ENCODE measurements at places on chromosomes 2 and 18.

DNA sequence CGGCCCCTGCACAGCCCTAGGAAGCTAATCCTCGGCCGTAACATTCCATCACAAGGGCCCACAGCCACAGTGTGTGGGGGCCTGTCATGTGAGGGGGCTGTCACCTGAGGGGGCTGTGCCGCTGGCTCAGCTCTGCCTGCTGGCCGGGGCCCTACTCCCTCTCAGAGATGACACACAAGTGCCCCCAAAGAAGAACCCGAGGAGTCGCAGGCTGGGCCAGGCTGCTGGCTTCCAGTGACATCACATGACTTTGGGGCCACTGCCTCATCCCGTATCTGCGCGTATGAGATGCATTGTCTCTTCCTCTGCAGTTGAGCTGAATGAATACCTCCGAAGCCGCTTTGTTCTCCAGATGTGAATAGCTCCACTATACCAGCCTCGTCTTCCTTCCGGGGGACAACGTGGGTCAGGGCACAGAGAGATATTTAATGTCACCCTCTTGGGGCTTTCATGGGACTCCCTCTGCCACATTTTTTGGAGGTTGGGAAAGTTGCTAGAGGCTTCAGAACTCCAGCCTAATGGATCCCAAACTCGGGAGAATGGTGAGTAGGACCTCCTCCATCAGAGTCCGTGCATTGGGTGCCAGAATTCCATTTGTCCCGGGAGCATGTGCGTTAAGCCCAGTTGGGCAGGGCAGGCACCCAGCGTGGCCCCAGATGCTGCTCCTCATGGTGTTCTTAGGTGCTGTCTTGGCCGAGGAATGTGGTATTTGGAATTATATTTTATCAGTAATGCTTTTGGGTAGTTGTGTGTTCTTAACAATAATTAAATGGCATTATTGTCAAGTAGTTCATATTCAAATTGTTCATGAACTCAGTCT is at the start of gene CNDP1:
Gene CNDP1 (plus strand): TSS at position 351 of the 820 bp plus-strand sequence. CDS start 168 bp downstream, at position 519.
- DNase-seq, result no peak

- no peak for DNase-seq
These were observed 1029.9 kb upstream of the ACVR2A start for GRCh38 chr2:146814971-146815370.

DNA sequence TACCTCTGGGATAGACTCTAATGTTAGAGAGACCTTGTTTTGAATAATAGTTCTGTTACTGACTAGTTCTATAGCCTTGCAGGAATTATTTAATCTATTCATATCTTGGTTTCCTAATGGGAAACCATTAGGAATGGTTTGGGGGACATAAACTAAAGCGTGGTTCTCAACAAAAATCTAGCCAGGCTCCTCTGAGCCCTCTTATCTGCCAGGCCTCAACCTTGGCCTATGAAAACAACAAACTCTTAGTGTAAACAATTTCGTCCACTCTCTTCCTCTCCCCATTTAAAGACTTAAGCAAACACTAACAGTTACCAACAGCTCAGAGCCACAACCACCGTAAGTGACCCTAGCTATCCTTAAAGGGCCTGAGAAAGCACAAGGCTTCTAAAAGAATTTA is 10.6 kb upstream of the NBAS start:
- no peak for DNase-seq

DNA sequence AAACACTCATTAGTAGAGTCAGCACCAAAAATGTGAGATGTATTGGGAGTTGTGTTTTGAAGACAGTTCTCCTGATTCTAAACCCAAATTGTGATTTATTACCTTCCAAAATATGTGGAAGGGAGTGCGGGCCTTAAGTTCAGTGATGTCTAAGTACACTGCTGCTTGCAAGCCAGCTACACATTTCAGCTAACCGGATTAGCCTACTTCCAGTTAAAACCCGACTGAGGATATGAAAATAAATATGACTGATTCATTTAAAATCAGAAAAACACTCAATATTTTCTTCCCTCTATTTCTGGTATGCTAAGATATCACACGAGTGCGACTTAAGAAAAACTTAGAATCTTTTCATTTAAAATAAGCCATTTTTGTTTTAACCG is 907 bp downstream of the FHL2 start:
- no peak for DNase-seq

- DNase-seq, result no peak
These were observed 162.1 kb upstream of the TTC39C start for GRCh38 chr18:23852236-23853045.

DNA sequence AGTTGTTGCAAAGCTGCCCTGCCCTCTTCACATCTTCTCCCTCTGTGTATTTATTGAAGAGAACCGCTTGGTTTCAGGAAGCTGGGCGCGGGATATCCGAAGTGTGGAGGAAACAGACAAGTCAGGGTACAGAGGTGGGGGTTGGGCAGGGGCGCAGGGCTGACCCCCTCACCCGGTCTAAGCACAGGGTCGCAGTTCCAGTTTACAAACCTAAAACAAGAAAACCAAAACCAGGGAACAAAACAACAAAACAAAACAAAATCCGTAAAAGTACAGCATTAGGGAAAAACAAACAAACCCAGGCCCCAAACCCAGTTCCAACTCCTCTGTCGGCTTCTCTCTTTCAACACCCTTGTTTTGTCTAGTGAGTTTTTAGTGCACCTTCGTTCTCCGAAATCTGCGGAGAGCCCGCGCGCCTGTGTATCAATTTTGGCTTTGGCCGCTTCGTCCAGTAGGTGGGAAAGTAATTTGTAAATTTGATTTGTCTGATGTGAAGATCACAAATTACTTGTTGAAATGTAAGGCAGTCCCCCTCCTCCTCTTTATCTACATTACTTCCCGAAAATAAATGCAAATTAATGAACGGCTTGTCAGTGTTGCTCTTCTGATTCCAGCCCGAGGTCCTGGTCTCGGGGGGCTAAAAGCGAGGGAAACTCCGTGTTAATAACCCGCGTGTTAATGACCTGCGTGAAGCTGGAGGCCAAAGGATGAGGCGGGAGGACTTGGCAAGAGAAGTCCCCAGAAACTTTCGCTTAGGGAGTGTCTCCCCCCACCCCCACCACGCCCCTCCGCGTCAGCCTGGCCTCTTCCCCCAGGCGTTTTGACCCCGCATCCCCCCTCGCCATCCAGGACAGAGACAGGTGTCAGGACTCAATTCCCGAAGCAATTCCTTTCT is 6.9 kb downstream of the OTX1 start:
- DNase-seq, result no peak

DNA sequence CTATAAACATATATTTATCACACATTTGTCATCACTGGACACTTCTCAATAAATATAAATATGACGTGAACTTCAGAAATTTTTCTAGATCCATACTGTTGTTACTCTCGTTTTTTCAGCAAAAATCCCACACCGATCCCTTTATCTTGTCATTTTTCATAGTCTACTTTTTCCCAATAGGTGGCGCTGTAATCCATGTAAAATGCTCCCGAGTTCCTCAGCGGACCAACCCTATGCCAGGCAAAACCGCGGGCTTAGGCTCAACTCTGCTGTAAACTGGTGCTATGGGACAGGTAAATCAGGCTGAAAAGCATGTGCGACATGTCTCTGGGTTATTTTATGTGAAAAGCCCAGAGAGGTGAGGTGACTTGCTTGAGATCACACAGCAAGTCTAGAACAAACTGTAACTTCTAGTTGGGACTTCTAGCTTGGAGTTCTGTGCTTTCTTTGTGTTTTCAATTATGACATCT is 104.0 kb downstream of the COBLL1 start:
- DNase-seq, result no peak

DNA sequence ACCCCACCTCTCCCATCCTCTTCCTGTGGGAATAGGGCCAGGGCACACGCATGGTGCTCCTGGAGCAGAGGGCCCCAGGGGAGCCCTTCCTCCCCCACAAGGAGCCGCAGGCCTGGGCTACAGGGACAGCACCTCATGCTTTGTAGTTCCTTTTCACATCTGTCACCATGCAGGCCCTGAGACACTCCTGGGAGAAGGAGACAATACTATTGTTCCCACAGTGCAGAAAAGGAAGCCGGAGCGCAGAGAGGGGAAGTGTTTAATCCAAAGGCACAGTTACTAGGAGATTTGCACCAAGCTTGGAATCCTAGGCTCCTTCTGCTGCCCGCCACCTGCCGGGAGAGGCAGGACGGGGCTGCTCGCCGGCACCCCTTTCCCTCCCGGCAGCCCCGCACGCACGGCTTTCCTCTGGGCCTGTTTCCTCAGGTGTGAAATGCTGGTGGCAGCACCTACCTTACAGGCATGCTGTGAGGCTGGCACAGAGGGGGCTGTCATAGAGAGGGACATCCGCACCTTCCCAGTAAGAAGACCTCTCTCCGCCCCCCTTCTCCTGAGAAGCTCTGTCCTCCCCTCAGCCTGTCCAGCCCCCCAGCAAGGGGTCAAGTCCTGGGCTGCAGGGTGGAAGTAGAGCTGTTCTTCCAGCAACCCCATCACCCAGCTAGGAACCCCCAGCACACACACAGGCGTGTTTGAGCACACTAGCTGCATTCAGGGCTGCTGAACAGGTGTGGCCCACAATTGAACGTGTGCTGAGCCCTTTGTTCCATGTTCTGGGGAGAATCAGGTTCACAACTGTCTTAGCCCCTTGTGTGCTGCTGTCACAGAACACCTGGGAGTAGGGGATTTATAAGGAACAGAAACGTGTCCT is 62.6 kb downstream of the SMAD7 start:
- DNase-seq, result no peak

GRCh38 chr18:25465152-25465732 is 113.3 kb upstream of the ZNF521 start:
- no peak for DNase-seq

GRCh38 chr2:47186351-47186750 is 31.2 kb upstream of the STPG4 start:
- no peak for DNase-seq

GRCh38 chr2:120985997-120986651 is 250.5 kb downstream of the GLI2 start:
- DNase-seq, result no peak

- DNase-seq, result no peak
These were observed 28.5 kb upstream of the PGAP1 start for GRCh38 chr2:196955036-196955435.

- DNase-seq, result no peak
These were observed 8.0 kb downstream of the ALPI start for GRCh38 chr2:232463701-232464543.

GRCh38 chr2:86000131-86000937 is 105.4 kb downstream of the POLR1A start:
- DNase-seq, result no peak

DNA sequence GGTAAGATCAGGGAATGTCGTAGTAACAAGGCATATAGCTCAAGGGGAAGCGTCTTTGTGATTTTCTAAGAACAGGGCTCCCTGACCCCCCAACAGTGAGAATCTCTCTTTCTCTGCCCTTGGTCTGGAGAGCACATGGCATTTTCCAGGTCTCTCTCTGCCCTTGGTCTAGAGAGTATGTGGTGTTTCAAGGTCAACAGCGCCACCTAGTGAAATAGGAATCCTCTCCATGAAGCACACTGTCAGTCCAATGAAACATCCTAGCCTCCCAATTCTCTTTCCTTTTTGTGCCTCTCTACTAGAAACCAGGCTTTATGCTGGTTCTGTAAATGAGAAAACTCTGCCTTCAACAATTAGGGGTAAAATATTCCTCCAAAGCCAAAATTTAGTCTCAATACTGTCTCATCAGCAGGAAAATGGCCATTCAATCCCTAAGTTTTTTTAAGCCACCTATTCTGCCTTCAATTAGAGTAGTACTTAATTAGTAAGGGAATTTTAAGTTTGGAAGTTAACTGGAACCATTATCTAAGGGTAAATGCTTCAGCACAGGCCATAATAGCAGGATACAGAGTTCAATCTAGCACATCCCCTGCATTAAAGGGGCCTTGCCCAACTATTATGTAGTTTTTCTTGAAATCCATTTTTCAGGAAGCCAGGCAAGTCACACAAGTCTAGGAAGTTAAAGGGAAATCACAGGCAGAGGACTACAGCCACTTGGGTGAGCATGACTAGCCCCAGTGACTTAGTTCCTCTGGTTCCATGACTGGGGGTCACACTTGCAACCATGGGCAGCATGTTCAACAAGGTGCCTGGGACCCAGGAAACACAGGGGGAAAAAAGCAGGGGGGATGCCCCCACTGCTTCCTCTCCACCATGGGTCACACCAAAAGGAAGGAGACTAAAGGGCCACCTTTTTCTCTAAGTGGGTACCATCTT is 12.4 kb downstream of the DYM start:
- no peak for DNase-seq

GRCh38 chr2:238763471-238763995 is 84.4 kb upstream of the TWIST2 start:
- DNase-seq, result no peak

- DNase-seq, result no peak
These were observed 135.5 kb upstream of the ZSWIM2 start for GRCh38 chr2:186984481-186984880.

GRCh38 chr2:207202645-207203044 is 36.9 kb upstream of the KLF7 start:
- no peak for DNase-seq

Measured in stimulated activated CD8-positive, alpha-beta memory T cell treated with anti-CD3 and anti-CD28 coated beads, Interleukin-2, amount 100 ng/mL, for 1 hour (primary cell).